ENCODE measurements at places on chromosomes 4 and X. TPM values are rescaled to one million over a fixed set of nuclear protein-coding genes. Genes with fewer than 3 reads are reported as not detected.
A peak's percentile ranks its signal among the peaks of the same experiment; 100 is the strongest.

DNA sequence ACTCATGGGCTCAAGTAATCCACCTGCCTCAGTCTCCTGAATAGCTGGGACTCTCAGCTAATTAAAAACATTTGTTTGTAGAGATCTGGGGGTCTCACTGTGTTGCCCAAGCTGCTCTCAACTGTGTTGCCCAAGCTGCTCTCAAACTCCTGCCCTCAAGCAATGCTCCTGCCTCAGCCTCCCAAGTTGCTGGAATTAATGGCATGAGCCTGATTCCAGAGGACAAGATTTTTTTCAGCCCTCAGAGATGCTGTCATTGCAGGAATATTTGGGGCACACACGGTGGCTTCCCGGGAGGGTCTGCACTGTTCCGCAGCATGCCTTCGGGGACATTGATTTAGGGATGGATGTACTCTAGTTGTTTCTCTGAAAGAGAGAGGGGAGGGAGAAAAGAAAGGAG lies 49.7 kb downstream of the STK32B start:
- H3K4me1 ChIP-seq: no peaks in the 10 kb centered on the region
- H3K4me3 ChIP-seq: no peak overlapping the region
- no peaks in the 10 kb centered on the region for H3K27me3 ChIP-seq

Gene ARX
- not detected for total RNA-seq

GRCh38 chr4:104938624-104939023 lies 208.1 kb upstream of the TET2 start:
- no peak overlapping the region for H3K4me3 ChIP-seq
- DNase-seq: no peak
- H3K36me3 ChIP-seq: no peaks in the 10 kb centered on the region
- no peaks in the 10 kb centered on the region for H3K27me3 ChIP-seq

DNA sequence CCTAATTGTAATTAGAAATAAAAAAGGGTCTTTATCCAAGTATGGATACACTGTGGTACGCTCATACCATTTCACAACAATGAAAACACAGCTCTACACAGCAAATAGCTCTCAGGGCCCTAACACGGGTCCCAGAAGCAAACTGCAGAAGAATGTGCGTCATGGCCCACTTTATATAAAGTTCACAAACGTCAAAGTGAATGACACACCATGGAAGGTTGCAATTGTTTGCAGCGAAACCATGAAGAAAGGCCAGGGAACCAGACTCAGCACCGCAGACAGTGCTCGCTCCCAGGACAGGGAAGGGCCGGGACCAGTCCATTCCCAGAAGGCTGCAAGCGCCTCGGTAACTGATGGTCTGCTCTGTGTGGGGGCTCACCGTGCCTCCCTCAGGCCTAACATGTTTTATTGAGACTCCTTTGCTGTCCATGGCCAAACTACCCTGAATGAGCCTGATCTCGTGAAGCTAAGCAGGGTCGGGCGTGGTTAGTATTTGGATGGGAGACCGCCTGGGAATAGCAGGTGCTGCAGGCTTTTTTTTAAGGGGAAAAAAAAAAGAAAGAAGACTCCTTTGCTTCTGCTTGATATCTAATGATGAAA lies 47.8 kb downstream of the ACOX3 start:
- no peak for DNase-seq
- no peaks in the 10 kb centered on the region for H3K4me1 ChIP-seq
- H3K4me3 ChIP-seq: no peak overlapping the region
- H3K27me3 ChIP-seq: no peaks in the 10 kb centered on the region
- no peaks in the 10 kb centered on the region for H3K36me3 ChIP-seq

Gene UGT2B11
- total RNA-seq: not detected

DNA sequence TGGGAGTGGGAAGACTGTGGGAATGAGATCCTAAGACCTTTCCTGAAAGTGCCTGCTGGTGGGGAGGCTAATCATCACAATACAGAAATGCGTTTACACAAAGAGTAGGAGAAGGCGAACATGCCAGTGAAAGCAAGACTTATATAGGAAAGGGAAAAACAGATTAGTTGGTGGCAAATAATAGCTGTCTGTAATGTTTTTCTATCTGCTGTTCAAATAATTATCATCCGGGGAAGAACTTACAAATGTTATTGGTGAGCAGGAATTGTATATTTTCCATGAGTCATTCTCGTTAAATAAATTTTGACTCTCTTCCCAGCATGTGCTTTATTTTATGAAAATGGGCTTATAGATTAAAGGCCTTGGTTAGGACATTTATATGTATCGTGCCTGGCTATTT lies 196.5 kb downstream of the ARHGAP10 start:
- no peaks in the 10 kb centered on the region for H3K27me3 ChIP-seq
- H3K27ac ChIP-seq: no peak overlapping the region
- H3K4me3 ChIP-seq: no peak overlapping the region
- no peaks in the 10 kb centered on the region for H3K36me3 ChIP-seq
- no peak for DNase-seq

DNA sequence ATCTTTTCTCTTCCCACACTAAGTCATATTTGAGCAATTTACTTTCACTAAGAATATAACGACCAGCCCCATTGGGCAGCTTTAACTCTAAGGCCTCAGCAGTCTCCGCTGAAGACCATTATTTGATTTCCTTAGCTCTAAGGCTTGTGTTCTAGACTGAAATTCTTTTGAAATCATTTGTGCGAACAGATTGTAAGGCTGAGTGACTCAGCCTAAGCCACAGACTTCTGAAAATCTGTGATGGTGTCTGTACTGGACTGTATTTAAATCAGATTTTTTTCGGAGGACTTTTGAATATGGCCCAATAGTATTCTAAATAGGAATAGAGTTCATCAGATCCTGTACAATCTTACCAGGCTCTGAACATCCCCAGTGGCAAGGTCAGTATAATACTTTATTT lies 150.3 kb upstream of the TECRL start:
- H3K27me3 ChIP-seq: no peaks in the 10 kb centered on the region
- H3K4me3 ChIP-seq: no peak overlapping the region
- H3K36me3 ChIP-seq: no peaks in the 10 kb centered on the region
- H3K4me1 ChIP-seq: no peaks in the 10 kb centered on the region
- DNase-seq: no peak

- DNase-seq: no peak
- H3K27me3 ChIP-seq: no peaks in the 10 kb centered on the region
- H3K4me1 ChIP-seq: no peaks in the 10 kb centered on the region
These were observed 921 bp downstream of the PFKFB1 start for GRCh38 chrX:54992911-54993622.

GRCh38 chr4:54120518-54120917 lies 20.6 kb downstream of the GSX2 start:
- no peak for DNase-seq
- H3K4me1 ChIP-seq: no peaks in the 10 kb centered on the region
- H3K27ac ChIP-seq: no peak overlapping the region

Gene TMEM150C
- not detected for total RNA-seq

Gene CPLX1
- 0.67 TPM for total RNA-seq

- peak overlapping the region; percentile 47 for H3K27ac ChIP-seq
- no peak for DNase-seq
- no peaks in the 10 kb centered on the region for H3K36me3 ChIP-seq
- H3K4me1 ChIP-seq: no peaks in the 10 kb centered on the region
- H3K27me3 ChIP-seq: no peaks in the 10 kb centered on the region
These were observed 4.2 kb upstream of the AKAP17A start for GRCh38 chrX:1587161-1587560.

DNA sequence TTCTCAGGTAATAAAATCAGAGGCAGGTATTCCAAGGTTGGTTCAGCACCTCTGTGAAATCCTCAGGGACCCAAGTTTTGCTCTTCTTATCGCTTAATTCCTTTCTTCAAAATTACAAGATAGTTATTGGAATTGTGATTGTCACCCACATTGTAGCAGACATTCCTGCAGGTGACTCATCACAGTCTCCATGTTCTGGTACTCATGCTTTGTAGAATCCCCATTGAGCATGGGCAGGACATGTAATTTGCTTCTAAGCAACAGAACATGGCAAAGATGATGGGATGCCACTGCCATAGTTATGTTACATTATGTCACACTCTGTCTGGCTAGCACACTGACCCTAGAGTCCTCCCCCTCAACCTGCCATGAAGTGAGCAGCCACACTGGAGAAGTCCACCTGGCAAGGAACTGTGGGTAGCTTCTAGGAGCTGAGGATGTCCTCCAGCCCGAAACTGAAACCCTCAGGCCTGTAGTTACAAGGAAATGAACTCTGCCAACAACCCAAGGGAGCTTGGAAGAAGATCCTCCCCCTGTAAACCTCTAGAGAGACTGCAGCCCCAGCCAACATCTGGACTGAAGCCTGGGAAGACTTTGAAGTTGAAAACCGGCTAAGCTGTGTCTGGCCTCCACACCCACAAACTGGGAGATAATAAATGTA lies 58.3 kb upstream of the GUCY1A1 start:
- no peak for DNase-seq
- H3K4me3 ChIP-seq: no peak overlapping the region
- no peak overlapping the region for H3K27ac ChIP-seq
- no peaks in the 10 kb centered on the region for H3K36me3 ChIP-seq

- no peak overlapping the region for H3K4me3 ChIP-seq
- H3K27me3 ChIP-seq: no peaks in the 10 kb centered on the region
- no peaks in the 10 kb centered on the region for H3K36me3 ChIP-seq
- no peak overlapping the region for H3K27ac ChIP-seq
- no peaks in the 10 kb centered on the region for H3K4me1 ChIP-seq
These were observed 69.6 kb downstream of the AGTR2 start for GRCh38 chrX:116239944-116240840.

- H3K36me3 ChIP-seq: no peaks in the 10 kb centered on the region
- H3K4me3 ChIP-seq: no peak overlapping the region
- no peak for DNase-seq
These were observed 777.3 kb upstream of the GALNTL6 start for GRCh38 chr4:171035909-171036308.

Gene TCEAL4
- total RNA-seq: 11.5 TPM

Gene SGMS2
- 350 TPM for total RNA-seq

GRCh38 chr4:138576684-138577083 lies 334.5 kb upstream of the SLC7A11 start:
- H3K36me3 ChIP-seq: no peaks in the 10 kb centered on the region
- DNase-seq: no peak
- H3K4me3 ChIP-seq: no peak overlapping the region
- H3K27ac ChIP-seq: no peak overlapping the region

Gene IL3RA
- 0.88 TPM for total RNA-seq

Gene ETDB
- not detected for total RNA-seq

GRCh38 chrX:13666836-13667235 lies 13.9 kb downstream of the TCEANC start:
- H3K27me3 ChIP-seq: no peaks in the 10 kb centered on the region
- H3K36me3 ChIP-seq: no peaks in the 10 kb centered on the region
- no peaks in the 10 kb centered on the region for H3K4me1 ChIP-seq
- H3K4me3 ChIP-seq: no peak overlapping the region
- DNase-seq: no peak

DNA sequence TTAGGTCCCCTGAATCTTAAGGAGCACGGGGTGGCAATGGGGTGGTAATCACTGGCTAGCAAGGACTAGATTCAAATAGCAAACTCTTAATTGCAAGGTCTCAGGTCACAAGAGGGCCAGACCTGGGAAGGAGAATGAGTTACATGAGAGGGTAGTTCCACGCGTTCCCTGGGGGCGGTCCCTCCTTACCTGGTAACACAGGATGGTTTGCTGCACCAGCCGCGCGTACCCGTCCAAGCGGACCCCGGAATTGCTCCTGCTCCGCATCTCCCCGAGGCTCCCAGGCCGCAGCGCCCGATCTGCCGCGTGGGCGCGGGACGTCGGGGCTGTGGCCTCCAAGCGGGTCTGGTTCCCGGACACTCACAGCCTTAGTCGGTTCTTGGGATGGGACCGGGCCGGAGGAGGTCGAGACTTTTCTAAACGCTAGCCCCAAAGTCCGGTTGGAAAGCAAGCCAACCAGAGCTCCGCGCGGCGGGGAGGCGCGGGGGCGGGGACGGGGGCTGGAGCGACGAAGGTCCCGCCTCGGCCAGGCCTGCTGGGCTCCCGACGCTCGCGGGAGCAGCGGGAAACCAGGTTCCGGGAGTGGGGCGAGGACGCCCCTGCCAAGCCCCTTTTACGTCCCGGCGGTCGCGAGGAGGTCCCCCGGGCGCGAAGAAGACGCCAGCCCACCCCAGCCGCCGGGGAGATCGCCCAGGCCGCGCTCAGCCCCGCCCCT lies at the start of gene PHKA2:
Gene PHKA2, minus strand, starts transcription at position 449 of the 715 bp plus-strand sequence. Its CDS starts 182 bp downstream, at position 267.
- H3K4me3 ChIP-seq: peak within 1 kb of the TSS; percentile 63
- no peaks in the 10 kb centered on the region for H3K36me3 ChIP-seq
- no peaks in the 10 kb centered on the region for H3K27me3 ChIP-seq
- H3K4me1 ChIP-seq: no peaks in the 10 kb centered on the region

GRCh38 chr4:173243917-173244658 lies 75.5 kb downstream of the GALNT7 start:
- no peaks in the 10 kb centered on the region for H3K36me3 ChIP-seq
- no peaks in the 10 kb centered on the region for H3K4me1 ChIP-seq
- no peak overlapping the region for H3K27ac ChIP-seq
- no peak for DNase-seq
- H3K27me3 ChIP-seq: no peaks in the 10 kb centered on the region

GRCh38 chrX:47500554-47500953 lies 17.5 kb upstream of the ZNF41 start:
- H3K27me3 ChIP-seq: no peaks in the 10 kb centered on the region
- H3K36me3 ChIP-seq: no peaks in the 10 kb centered on the region
- H3K27ac ChIP-seq: no peak overlapping the region
- H3K4me3 ChIP-seq: no peak overlapping the region
- no peak for DNase-seq

- no peak overlapping the region for H3K4me3 ChIP-seq
- H3K27me3 ChIP-seq: no peaks in the 10 kb centered on the region
- no peaks in the 10 kb centered on the region for H3K4me1 ChIP-seq
- H3K36me3 ChIP-seq: no peaks in the 10 kb centered on the region
These were observed 107.3 kb downstream of the SLC10A6 start for GRCh38 chr4:86741846-86742245.

Gene CSAG1
- not detected for total RNA-seq

Gene NCAPG
- 3.3 TPM for total RNA-seq

Gene RTL3
- total RNA-seq: not detected
